ENCODE measurements at places on chromosomes 12 and 14.

- no peak for DNase-seq
Measured at GRCh38 chr12:83634726-83635267, 948.1 kb downstream of the TMTC2 start.

- no peak for DNase-seq
Measured at GRCh38 chr12:55017416-55017925, 2.3 kb upstream of the NEUROD4 start.

DNA sequence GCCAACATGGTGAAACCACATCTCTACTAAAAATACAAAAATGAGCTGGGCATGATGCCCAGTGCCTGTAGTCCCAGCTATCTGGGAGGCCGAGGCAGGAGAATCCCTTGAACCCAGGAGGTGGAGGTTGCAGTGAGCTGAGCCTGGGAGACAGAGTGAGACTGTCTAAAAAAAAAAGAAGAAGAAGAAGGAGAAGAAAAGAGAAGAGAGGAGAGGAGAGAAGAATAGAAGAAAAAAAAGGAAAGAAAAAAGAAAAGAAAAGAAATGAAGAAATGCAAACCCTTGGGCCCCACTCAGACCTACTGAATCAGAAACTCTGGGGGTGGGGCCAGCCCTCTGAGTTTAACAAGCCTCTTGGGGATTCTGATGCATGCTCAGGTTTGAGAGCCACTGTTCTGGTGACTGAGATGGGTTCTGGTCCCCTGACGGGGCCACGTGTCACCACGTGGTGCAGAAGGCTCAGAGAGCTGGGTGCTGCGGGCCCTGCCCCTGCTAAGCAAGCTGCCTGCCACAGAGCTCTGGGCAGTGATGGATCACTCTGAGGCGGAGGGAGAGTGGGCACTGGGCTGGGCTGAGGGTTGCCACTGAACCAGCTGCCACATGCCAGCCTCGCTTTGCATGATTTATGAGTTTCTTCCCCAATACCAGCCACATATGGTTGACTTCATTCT lies 37.5 kb downstream of the ERH start:
- no peak for DNase-seq

DNA sequence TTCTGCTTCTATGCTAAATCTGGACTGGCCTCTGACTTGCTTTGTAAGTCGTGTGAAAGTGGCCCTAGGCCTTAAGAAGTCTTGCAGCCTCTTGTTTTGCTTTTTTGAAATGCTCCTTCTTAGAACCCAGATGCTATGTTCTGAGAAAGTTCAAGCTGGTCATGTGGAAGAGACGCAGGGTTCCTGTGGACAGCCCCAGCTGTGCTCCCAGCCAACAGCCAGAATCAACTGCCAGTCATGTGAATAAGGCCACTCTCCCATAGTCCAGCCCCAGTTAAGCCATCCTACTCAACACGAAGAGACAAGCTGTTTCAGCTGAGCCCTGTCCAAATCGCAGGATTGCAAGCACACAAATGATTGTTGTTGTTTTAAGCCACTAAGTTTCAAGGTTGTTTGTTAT lies 37.3 kb upstream of the TBPL2 start:
- DNase-seq: peak; percentile 60

GRCh38 chr12:52952076-52952801 lies 3.3 kb downstream of the KRT18 start:
- peak; percentile 60 for DNase-seq

DNA sequence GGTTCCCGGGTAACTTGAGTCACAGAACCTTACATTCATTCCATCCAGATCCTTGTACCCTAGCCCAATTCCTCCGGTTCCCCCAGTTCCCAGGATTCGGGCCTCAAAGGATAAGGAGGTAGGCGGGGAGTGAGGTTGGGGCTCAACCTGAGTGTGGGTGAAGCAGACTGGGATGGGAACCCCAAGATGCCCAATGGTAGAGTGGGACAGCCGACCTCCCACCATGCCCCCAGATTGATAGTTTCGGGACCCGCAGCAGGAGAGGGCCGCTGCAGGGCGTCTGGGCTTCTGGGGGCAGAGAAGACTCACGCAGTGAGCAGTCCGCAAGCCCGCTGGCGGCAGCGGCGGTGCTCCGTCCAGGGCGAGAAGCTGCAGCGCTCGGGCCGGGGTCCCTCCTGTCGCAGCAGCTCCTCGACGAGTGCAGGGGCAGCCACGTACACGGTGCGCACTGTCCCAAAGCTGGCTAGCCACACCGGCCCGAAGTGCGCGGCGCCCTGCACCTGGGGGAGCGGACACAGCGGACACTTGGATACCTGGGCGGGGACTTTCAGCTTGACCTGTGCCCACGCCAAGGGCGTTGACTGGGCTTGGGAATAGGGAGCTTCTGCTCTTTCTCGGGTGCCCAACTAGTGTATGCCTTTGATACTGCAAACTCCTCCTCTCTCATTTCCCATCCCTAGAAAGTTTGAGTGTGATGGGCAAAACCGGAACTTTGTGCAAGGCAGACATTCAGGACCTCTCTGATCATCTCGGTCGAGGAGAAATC lies 997 bp downstream of the CYP27B1 start:
- DNase-seq: no peak

DNA sequence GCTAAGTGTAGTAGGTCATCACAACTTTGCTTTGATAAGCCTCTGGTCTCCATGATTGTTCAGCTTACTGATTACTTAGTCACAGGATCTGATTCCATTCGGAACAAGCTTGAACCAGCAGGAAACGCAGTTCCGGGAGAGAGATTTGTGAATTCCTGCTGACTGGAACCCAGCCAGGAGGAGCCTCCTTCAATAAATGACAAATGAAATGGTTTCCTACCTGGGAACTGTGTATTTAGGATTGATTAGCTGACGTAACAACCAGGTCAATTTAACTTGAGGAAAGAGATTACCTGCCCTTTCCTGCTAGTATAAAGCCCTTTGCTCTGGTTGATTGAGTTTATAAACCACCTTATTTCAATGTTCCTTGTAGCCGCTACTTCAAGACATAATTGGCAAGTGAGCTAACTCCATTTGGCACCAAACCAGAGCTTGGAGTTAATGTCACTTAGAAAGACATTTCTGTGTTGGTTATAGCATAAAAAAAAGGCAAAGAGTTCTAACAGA lies 35.1 kb upstream of the KCNH3 start:
- no peak for DNase-seq

GRCh38 chr14:103057028-103057371 lies 349 bp downstream of the CDC42BPB start:
- no peak for DNase-seq
